ENCODE measurements at places on chromosomes 3 and 15. TPM values are rescaled to one million over a fixed set of nuclear protein-coding genes. Genes with fewer than 3 reads are reported as not detected.

Gene NPAP1
- polyA plus RNA-seq = 0.30 TPM

Gene GPR87
- not detected for polyA plus RNA-seq

Gene ADAMTS7
- 21.2 TPM for polyA plus RNA-seq

GRCh38 chr3:51681453-51681852, 10.4 kb downstream of the TEX264 start:
- no peak for DNase-seq

GRCh38 chr15:61888074-61888780, 172.0 kb downstream of the VPS13C start:
- DNase-seq = no peak

DNA sequence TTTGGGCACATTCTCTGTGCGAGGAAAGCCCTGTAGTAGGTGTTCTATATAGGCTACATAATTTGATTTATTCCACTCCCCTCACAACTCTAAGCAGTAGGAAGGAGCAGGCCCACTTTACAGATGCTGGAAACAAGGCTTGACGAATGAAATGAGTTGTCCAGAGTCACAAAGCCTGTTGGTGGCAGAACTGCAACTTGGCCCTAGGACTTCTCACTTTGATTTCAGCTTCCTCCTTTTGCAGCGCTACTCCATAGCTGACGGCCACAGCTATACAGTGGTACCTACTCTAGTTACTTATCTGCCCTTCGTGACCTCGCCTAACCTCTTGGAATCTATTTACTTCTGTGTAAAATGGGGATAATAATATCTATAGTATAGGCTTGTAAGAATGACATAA, 2.5 kb upstream of the IRAK2 start:
- no peak for DNase-seq

DNA sequence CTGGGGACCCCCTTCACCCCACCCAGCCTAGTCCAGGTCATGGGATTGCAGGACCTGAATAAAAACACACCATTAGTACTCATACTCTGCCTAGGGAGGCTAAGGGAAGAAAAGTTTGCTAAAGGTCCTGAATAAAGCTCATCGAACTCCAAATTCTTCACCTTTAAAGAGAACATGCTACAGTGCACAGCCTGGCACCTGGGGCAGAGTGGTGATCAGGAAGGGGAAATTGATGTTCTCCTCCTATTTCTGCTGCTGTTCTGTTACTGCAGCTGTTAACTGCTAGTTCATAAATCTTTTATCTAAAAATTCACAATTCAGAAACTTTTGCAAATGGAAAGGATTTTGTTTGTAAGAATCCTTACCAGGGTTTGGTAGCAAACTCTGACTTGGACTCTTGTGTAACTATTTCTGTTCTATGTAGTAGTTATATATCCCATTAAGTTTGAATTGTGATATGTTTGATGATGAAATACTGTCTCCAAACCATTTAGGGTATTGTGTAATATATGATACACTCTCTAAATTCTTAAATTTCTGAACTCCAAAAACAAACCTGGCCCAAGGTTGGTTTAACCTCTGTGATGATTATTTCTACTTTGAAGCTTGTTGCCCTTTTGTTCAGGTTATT, 27.9 kb downstream of the MCTP2 start:
- DNase-seq = no peak

GRCh38 chr15:42602501-42602900, 27.1 kb downstream of the STARD9 start:
- DNase-seq = no peak

DNA sequence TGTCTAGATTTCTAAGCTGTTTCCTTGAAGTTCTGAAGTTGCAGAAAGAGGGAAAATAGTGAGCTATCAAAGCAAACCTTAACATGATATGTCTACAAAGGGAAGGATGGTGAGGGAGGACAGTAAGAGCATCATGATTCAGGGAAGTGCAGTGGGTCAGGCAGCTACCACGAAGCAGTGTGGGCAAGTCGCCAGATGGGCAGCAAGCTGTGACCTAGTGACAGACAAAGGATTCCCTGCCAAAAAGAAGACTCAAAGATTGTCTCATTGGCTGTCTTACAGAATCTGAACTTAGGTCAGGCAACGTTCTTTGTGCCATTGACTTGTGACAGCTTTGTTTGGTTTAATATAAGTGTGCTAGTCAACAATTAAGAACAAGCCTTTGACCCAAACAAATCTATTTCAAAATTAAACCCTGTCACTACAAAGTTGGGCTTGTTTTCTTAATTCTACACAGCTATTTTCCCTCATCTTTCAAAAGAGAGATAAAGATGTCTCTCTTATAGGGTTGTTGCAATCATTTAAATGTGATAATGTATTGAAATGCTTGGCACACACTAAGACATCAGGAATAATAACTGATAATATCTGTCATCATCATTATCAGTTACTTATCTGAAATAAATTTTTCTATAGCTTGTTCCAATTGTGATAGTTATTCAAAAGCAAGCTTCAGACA, 153.3 kb downstream of the ECT2 start:
- DNase-seq = no peak

- peak; percentile 10 for DNase-seq
Measured at GRCh38 chr3:59450946-59451763, 401.3 kb upstream of the CFAP20DC start.

DNA sequence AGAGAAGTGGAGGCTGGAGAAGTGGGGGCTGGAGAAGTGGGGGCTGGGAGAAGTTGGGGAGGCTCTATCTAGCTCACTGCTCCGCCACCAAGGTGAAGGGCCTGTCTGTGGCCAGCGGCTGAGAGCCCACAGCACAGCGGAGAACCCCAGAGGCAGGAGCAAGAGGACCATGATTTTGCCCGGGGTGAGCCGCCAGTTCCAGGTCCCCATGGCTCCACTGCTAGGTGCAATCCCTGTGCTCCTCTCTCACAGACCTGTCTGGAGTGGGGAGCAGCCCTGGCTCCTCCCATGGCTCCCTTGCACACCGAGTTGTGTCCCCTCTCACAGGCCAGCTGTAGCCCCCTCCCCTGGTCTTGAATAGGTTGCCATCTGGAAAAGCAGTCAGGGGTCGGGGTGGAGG, 4.7 kb upstream of the NRROS start:
- DNase-seq = no peak
